ENCODE measurements at places on chromosomes 16 and 17. TPM values are rescaled to one million over a fixed set of nuclear protein-coding genes. Genes with fewer than 3 reads are reported as not detected.

GRCh38 chr16:31460582-31461002, 1.3 kb downstream of the ARMC5 start:
- peak; percentile 37 for DNase-seq

AOC2 gene
- 2.0 TPM for total RNA-seq

GRCh38 chr16:56861092-56861610, 3.9 kb upstream of the SLC12A3 start:
- DNase-seq, result no peak

GRCh38 chr17:82782657-82783207, 30.9 kb downstream of the TBCD start:
- DNase-seq, result no peak

Measured in upper lobe of right lung (tissue), 1 donor.